Breast epithelium (tissue), 4 donors: ENCODE measurements at places on chromosomes 16 and 17. TPM values are rescaled to one million over a fixed set of nuclear protein-coding genes. Genes with fewer than 3 reads are reported as not detected.

DNA sequence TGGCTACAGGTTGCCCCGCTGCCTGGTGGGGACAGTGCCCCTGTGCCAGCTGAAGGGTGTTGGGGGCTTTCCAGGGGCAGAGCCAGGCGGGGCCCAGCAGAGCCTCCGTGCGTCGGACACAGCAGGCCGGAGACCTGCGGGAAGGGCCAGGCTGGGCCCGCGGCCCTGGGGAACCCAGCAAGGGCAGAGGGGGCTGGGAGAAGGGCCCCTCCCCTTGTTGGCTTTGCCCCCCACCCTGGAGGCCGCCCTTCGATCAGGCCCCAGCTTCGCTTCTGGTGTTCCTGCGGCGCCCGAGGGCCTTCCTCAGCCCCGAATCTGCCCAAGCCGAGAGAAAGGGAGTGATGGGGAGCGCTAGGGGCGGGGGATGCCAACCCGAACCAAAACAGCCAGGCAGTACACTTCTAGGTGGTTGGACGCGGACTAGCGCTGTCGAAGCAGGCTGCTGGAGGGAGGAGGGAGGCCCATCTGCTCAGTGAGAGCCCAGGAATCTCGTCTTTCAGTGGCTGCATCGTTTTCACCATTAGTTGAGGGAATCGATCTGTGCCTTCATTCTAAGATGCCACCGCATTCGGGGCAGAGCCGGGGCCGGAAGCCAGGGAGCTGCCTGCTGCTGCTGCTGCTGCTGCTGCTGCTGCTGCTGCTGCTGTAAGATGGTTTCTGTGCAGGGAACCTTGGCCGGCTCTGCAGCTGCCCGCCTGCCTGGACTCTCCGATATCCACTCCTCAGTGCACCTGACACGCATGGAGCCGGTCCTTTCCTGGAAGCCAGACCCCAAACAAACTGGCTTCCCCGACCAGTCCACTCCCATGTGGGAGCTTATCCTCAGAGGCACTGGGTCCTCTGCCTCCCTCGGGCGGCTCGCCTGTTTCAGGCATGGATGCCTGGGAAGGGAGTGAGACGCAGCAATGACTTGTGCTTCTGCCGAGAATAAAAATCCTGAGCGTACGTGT lies 1.7 kb downstream of the JPH3 start:
- no peak for DNase-seq

- no peak for DNase-seq
Measured at GRCh38 chr17:34024806-34025551, 230.1 kb upstream of the CCL2 start.

GRCh38 chr17:19454074-19454473 lies 43.0 kb downstream of the RNF112 start:
- DNase-seq: no peak

GRCh38 chr16:72291531-72291981 lies 119.6 kb upstream of the PMFBP1 start:
- no peak for DNase-seq

FBXL20 gene
- 33.1 TPM for total RNA-seq

CLDN7 gene
- total RNA-seq: 95.9 TPM
